Bronchial smooth muscle cell (primary cell): ENCODE measurements at places on chromosomes 12 and 14. TPM values are rescaled to one million over a fixed set of nuclear protein-coding genes. Genes with fewer than 3 reads are reported as not detected.

The TMEM30B gene
- total RNA-seq = 2.0 and 2.8 TPM in 2 replicates

The MEG3 gene
- 139 and 226 TPM in 2 replicates for total RNA-seq

The PLEKHG7 gene
- total RNA-seq = not detected in 2 replicates

The EPYC gene
- not detected in 2 replicates for total RNA-seq

The RAB3IP gene
- total RNA-seq = 0.79 and 0.94 TPM in 2 replicates

The LMO3 gene
- total RNA-seq = 1.4 and 2.4 TPM in 2 replicates

The OTOGL gene
- total RNA-seq = 0.16 and 0.43 TPM in 2 replicates

The SERPINA12 gene
- not detected in 2 replicates for total RNA-seq

The ZNF891 gene
- total RNA-seq = 0.79 and 0.94 TPM in 2 replicates

The RASSF9 gene
- 0.43 and 0.47 TPM in 2 replicates for total RNA-seq

The CLSTN3 gene
- total RNA-seq = 16.2 and 17.8 TPM in 2 replicates

The PRIMA1 gene
- total RNA-seq = not detected in 2 replicates

The FLRT2 gene
- 0.77 and 9.3 TPM in 2 replicates for total RNA-seq

The CCDC177 gene
- 0.09 TPM in 1 of 2 replicates, not detected in the other for total RNA-seq

The M6PR gene
- total RNA-seq = 290 and 296 TPM in 2 replicates

The LIN52 gene
- 4.9 and 5.0 TPM in 2 replicates for total RNA-seq

The MYF6 gene
- not detected in 2 replicates for total RNA-seq

The SLC2A14 gene
- total RNA-seq = under 0.01 TPM in 1 of 2 replicates, not detected in the other

The KDM5A gene
- 44.8 and 54.5 TPM in 2 replicates for total RNA-seq

The LTB4R2 gene
- 1.9 and 2.7 TPM in 2 replicates for total RNA-seq

The TRIM9 gene
- under 0.01 and 0.94 TPM in 2 replicates for total RNA-seq

The GLI1 gene
- total RNA-seq = 0.47 and 0.86 TPM in 2 replicates

The CD9 gene
- total RNA-seq = 283 and 455 TPM in 2 replicates

The AMN gene
- total RNA-seq = under 0.01 and 0.09 TPM in 2 replicates

The MAP1LC3B2 gene
- total RNA-seq = 0.17 and 0.63 TPM in 2 replicates

The PTHLH gene
- total RNA-seq = 0.17 and 0.47 TPM in 2 replicates

The CCDC184 gene
- total RNA-seq = 0.32 and 0.34 TPM in 2 replicates

The MSRB3 gene
- total RNA-seq = 21.4 and 23.3 TPM in 2 replicates

The KRT7 gene
- total RNA-seq = 2.7 and 4.7 TPM in 2 replicates

The MANSC4 gene
- total RNA-seq = 0.09 TPM in 1 of 2 replicates, not detected in the other

The C1RL gene
- 40.6 and 44.0 TPM in 2 replicates for total RNA-seq

The PAPLN gene
- 1.7 and 4.6 TPM in 2 replicates for total RNA-seq

The ABCD2 gene
- total RNA-seq = 0.09 and 0.16 TPM in 2 replicates

The PTCSC3 gene
- total RNA-seq = not detected in 2 replicates

The COQ6 gene
- 15.1 and 15.7 TPM in 2 replicates for total RNA-seq

The FSCB gene
- under 0.01 TPM in 1 of 2 replicates, not detected in the other for total RNA-seq

The HNF1A gene
- not detected in 2 replicates for total RNA-seq

The KRT73 gene
- total RNA-seq = not detected in 2 replicates

The CPNE6 gene
- total RNA-seq = not detected in 2 replicates

The EP400 gene
- 6.6 and 7.6 TPM in 2 replicates for total RNA-seq

The PRKD1 gene
- 8.4 and 9.5 TPM in 2 replicates for total RNA-seq

The LGALS3 gene
- 302 and 682 TPM in 2 replicates for total RNA-seq

The AMN1 gene
- total RNA-seq = 6.8 and 9.5 TPM in 2 replicates

The MUCL1 gene
- not detected in 2 replicates for total RNA-seq

The ASCL1 gene
- not detected in 2 replicates for total RNA-seq

The WDR20 gene
- total RNA-seq = 14.0 and 16.4 TPM in 2 replicates

The GRIN2B gene
- under 0.01 TPM in 1 of 2 replicates, not detected in the other for total RNA-seq

The BHLHE41 gene
- total RNA-seq = 2.0 TPM in 2 replicates

The PRKCH gene
- 3.2 and 4.1 TPM in 2 replicates for total RNA-seq

The DHRS2 gene
- 0.17 and 0.79 TPM in 2 replicates for total RNA-seq

The PTPRB gene
- under 0.01 and 0.09 TPM in 2 replicates for total RNA-seq

The CCDC60 gene
- not detected in 2 replicates for total RNA-seq

The PPP4R4 gene
- total RNA-seq = 0.34 and 1.9 TPM in 2 replicates

The PLEKHH1 gene
- total RNA-seq = under 0.01 and 0.34 TPM in 2 replicates
